ENCODE measurements at places on chromosomes 2 and 18.

GRCh38 chr2:119137502-119137901, 21.0 kb downstream of the C1QL2 start:
- DNase-seq = no peak

GRCh38 chr18:8373486-8373885, 235.8 kb upstream of the RAB12 start:
- DNase-seq = no peak

DNA sequence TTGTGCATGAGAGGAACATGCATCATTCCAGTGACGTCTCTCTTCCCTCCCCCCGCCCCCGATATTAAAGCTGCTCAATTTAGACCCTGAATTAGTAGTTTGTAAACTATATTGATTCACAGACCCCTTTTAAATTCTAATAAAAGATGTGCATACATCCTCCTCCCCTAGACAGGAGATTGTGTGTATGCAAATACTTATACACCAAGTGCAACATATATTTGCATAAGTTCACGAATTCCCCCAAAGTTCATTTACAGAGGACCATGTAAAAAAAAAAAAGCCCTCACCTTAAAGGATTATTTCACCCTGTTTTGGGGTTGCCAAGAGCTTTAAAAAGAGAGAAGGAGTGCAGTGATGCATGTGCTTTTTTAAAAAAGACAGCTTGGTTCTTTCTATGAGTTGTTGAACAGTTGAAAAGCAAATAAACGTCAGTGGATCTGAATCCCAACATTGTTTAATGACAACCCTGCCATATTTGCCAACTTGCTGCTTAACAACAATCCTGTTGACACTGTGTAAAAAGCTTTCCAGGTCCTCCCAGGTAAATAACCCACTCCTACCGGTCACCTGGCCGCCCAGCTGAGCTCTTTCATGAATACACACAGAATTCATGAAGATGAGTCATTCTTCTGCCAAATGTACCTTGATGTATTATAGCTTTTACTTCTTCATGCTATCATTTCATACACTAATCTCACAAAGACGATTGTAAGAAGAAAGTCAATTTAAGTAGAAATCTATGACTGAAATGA, 211.5 kb downstream of the IKZF2 start:
- DNase-seq = peak; percentile 92

DNA sequence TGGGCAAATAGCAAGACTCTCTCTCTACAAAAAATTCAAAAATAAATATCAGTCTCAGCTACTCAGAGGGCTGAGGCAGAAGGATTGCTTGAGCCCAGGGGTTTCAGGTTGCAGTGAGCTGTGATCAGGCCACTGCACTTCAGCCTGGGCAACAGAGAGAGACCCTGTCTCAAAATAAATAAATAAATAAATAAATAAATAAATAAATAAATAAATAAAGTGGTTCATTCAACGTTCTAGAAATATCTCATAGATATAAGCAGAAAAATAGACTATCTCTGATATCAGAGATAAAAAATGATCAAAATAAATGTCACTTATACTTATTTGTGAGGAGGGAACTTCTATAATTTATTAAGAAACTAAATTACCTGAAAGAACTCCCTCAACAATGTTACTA, 480.9 kb downstream of the FBXO15 start:
- DNase-seq = no peak

DNA sequence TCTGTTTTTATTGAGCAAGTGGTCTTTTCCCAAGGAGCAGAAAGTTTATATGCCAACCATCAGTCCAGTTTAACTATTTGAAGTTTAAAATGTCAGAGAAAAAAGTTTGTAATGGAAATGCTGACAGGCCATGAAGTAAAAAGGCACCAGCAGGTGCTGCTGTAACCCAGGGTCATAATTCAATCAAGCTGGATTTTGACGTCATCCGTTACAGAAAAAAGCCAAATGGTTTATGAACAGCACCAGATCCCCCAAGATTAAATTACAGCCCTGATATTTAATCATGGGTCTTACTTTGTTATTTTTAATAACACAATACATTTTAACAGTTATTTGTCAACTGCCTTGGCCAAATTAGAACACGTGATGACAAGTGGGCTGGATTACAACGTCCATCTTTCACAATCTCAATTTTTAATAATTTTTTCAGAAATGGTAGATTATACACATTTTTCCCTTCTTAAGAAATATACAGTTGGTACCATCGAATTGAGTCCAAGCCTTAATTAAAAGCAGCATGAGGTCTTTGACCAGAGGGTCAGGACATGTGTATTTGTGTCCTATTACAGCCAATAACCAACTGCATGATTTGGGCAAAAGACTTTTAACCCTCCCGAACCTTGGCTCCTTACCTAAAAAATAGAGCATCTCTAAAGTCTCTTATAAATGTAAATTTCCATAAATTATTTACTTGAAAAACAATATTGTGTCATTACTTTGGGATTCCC, 10.0 kb downstream of the TCF4 start:
- DNase-seq = no peak

GRCh38 chr2:47414682-47415458, 11.9 kb downstream of the MSH2 start:
- DNase-seq = no peak

GRCh38 chr2:127419112-127419430, 844 bp downstream of the PROC start:
- DNase-seq = no peak

- no peak for DNase-seq
Observed at GRCh38 chr2:61970807-61971556, 65.5 kb downstream of the COMMD1 start.

- no peak for DNase-seq
Observed at GRCh38 chr2:39018638-39019037, 102.2 kb downstream of the SOS1 start.

GRCh38 chr2:173414823-173415322, 60.2 kb downstream of the CDCA7 start:
- no peak for DNase-seq

DNA sequence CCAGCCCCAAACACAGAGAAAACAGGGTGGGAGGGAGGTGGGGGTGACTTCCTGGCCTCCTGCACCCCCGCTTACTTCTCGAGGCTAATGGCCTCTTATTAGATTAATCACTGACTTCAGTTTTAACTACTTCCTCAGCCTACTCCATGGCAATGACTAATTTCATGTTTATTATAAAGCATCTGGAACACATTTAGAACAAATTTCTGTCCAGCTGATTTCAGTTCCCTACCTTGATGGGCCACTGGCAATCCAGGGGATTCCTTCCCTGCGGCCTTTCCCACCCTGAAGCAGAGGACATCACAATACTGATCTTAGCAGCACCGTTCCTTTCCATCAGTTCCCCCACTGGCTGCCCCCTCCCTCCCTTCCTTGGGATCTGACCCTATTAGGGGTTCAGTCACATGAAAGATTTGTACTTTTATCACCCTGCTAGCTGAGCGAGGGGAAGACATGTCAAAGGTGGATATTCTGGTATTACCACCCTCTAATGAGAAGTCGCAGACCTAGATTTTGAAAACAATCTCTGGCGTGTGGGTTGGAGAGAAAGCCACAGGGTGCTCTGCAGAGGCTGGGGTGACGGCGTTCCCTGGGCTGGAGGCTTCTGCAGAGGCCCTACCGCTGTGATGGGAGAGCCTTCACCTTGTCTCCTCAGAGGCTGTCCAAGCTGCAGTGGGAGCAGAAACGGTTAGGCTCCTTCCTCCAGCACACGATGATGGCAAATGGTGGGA, 67.6 kb downstream of the KIAA2012 start:
- DNase-seq = no peak

DNA sequence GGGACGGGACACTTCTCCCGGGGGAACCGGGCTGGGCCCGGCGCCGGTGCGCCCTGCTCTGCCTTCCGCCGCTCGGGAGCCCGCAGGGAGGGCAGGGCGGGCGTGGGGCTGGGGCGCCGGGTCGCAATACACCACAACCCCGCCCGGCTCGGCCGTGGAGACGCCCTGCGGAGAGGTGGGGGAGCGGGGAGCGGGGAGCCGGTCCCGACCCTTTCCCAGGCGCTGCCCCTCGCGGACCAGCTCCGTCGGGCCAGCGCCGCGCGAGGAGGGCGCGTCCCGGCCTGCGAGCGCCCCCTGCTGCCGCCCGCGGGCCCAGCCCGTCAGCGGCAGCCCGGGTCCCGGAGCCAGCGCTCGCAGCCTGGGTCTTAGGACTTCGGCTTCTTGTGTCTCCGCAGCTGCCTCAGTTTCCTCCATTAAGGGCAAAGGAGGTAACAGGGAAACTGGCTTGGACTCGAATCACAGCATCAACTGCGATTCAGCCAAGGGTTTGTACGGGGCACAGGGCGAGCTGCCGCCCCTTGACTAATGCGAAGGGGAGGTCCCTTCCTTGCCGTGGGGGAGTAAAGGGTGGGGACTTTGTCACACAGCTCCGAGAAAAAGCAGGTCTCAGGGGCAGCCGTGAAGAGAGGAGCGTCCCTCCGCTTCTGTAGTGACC, 635 bp upstream of the ADRA2B start:
- no peak for DNase-seq

DNA sequence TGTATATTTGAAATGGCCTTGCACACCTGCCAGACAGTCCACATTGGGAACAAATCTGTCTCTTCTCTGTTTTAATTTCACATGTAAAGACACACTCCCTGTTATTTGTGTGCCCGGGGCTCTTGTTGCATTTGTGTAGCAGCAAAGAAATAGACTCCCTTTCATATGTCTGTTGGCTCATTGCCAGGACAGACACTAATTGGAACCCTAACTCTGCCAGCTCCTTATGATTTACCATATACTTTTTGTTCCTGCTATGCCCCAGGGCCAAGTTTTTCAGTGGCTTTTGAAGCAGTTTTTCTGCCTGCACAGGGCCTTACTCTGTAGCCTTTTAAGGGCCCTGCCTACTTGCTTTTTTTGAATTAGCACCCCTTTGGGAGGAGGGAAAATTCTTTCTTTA, 396.9 kb downstream of the DLGAP1 start:
- peak; percentile 39 for DNase-seq

- DNase-seq = no peak
Observed at GRCh38 chr2:191349990-191350389, 104.8 kb downstream of the MYO1B start.

GRCh38 chr2:11082880-11083279, 72.4 kb upstream of the SLC66A3 start:
- no peak for DNase-seq

- DNase-seq = no peak
Observed at GRCh38 chr2:197838036-197838435, 33.6 kb downstream of the PLCL1 start.

DNA sequence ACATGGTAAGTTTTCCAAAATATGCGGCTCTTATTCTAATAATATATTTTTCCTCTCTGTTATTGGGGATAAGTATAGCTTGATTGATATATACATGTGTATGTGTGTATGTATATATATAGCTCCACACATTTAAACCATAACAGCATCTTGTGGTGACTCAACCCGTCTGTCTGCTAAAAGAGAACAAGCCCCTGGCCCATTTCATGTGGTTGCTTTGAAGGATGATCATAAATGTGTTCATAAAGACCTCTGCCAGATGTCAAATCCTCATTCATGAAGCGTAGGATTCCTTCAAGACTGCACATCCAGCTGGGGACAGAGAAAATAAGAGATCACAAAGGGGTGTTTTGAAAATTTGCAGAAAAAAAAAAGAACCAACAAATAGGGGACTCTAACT, 79.3 kb downstream of the RHOB start:
- no peak for DNase-seq

DNA sequence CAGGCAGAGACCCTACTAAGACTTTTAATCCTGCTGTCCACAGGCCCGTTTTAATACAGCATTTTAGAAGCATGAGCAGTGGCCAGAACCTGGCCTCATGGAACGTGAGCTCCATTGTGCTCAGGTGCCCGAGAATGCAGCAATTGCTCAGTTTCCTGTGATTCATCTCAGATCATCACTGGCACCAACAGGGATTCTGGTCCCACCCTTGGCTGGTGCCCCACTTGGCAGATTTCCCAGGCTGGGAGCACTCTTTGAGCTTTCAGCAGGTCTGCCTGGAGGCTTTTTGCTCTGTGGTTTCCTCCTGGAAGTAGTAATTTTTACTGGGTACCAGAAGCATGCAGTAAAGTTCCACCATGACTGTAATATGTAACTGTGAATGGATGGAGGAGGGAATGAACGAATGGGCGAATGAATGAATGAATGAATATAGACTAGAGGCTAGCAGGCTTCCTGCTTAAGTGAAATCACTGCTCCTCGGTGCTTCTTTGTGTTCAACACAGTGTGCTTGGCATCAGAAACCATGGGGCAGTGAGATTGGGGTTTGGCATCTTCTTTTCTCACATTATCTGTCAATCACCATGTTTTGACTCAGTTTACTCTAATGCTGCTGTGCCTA, 312.9 kb downstream of the PRKCE start:
- peak; percentile 70 for DNase-seq

- DNase-seq = no peak
Observed at GRCh38 chr2:236919209-236919608, 166.5 kb upstream of the COPS8 start.

DNA sequence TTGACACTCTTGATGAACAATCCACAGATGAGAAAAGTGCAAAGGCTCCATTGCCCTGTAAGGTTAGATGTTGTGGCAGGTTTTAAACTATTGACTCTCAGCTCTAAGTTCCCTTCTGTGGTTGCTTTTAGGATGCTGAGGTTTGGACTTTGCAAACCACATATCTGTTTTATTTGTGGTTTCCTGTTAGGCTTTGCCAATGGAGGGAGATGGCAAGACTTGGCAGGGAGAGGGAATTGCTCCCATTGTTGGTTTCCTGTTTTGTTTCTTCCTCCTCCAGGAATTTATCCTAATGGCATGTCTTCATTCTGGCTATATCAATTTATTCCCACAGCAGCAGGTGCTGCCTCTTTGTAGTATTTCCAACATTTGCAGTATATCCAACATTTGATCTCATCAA, 772.3 kb downstream of the LRRTM4 start:
- no peak for DNase-seq

GRCh38 chr2:145055651-145056050, 535.7 kb upstream of the ZEB2 start:
- DNase-seq = no peak

DNA sequence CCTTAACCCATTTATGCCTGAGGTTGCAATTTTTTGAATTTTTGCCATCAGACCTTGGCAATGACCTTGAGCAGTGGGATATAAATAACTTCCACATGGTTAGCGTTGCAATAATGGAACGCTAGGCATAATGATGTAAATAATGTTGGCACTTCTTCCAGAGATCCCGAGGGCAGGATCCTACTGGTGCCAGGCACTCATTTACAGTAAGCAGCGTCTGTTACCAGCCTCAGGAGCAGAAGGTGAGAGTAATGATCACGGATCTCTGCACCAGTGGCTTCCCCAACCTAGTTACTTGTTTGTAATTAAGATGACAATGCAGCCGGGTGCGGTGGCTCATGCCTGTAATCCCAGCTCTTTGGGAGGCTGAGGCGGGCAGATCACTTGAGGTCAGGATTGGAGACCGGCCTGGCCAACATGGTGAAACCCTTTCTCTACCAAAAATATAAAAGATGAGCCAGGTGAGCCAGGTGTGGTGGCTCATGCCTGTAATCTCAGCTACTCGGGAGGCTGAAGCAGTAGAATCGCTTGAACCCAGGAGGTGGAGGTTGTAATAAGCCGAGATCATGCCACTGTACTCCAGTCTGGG, 41.9 kb downstream of the CPO start:
- no peak for DNase-seq

GRCh38 chr2:48228345-48228684, 301.6 kb upstream of the STON1 start:
- no peak for DNase-seq

Data from NCI-H1105 treated with DMSO at 0.1 percent for 48 hours (cell line).